ENCODE measurements at places on chromosomes 16 and 17.

DNA sequence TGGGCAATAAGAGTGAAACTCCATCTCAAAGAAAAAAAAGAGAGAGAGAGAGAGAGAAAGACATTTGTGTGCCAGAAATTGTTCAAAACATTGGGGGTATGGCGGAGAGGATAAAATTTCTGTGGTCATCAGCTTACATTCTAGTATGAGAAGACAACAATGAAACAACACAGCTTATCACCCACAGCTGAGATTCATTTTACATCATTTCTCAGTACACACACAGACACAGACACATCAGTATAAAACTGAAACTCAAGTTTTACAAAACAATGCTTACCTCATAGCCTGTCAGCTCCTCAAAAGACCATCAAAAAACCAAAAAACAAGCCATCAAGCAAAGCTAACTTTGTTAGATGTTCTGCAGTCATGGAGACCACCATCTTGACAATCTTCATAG is 31.4 kb upstream of the CNEP1R1 start:
- DNase-seq, result no peak

- DNase-seq, result no peak
Measured at GRCh38 chr17:61504697-61505096, 52.5 kb downstream of the TBX4 start.

DNA sequence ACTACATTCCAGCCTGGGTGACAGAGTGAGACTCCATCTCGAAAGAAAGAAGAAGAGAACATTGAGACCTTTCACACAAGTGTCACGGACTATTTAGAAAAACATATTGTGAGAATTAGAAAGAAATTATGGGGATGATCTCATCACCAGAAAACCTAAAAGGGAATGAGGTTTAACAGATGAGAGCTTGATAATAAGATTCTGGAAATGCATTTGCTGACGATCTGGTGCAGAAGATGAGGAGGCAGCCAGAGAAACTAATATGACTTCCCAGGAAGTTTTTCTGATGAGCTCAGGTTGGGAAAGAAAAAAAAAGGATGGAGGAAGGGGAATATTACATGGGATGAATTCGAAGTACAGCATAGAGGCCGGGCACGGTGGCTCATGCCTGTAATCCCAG is 10.8 kb upstream of the APOH start:
- no peak for DNase-seq

DNA sequence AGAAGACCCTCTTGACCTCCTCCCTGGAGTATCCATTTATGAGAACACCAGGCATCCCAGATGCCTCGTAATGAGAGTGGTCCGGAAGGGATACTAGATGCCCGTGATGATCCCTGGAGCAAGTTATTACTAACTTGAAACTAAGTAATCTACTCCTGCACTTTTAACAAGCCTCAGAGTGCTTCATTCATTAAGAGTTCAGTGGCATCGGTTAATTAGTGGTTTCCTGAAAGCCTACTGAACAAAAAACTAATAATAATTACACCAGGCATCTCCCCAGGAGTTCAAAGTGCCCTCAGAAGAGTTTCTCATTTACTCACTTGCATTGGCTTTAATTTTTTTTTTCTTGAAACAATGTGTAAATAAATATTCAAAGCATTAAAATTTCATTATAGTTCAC is 22.2 kb downstream of the ZNF75A start:
- no peak for DNase-seq

GRCh38 chr16:78927766-78928165 is 672.8 kb downstream of the MAF start:
- no peak for DNase-seq

DNA sequence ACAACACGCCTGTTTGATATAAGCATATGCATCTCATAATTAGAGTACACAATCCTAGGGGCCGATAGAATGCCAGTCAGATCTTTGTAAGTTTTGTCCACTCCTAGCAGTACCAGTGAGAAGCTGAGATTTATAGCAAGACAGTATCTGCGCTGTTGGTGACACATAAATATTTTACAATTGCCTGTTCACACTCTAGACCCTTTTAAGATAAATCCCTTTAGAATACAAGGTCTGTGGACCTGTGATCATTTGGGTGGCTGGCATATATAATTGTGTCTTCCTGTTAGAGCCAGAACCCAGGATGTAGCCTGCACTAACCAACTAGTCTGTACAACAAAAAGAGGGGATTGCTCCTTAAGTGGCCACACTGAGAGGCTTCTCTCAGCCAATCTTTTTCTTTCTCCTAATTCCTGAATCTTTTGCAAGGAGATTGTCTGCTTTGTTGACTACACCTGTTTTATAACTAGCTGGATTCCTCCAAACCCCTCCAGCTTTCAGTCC is 74.7 kb downstream of the WIPI1 start:
- no peak for DNase-seq
